Activated CD8-positive, alpha-beta memory T cell treated with anti-CD3 and anti-CD28 coated beads, Interleukin-2, amount 50 U/mL, for 4 hours (primary cell): ENCODE measurements at places on chromosomes 6 and 20.

DNA sequence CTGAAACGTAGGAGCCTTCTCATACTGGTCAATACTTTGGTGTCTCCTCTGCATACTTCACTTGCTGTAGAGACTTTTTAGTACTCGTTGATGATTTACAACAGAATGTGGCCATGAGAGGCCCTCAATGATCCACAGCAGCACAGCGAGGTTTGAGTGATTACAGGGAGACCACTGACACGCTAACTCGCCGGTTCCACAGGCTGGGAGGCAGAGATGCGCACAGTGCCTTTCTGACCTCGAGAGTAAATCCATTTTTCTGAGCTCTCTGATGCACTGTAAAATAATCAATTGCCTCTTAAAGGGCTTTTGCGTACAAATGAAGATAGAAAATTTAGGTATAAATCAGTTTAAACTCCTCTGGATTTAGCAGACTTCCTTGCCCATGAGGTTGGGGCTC lies 56.2 kb upstream of the TBC1D7 start:
- DNase-seq: no peak

- no peak for DNase-seq
Measured at GRCh38 chr6:33315793-33316602, 1.5 kb downstream of the ZBTB22 start.

DNA sequence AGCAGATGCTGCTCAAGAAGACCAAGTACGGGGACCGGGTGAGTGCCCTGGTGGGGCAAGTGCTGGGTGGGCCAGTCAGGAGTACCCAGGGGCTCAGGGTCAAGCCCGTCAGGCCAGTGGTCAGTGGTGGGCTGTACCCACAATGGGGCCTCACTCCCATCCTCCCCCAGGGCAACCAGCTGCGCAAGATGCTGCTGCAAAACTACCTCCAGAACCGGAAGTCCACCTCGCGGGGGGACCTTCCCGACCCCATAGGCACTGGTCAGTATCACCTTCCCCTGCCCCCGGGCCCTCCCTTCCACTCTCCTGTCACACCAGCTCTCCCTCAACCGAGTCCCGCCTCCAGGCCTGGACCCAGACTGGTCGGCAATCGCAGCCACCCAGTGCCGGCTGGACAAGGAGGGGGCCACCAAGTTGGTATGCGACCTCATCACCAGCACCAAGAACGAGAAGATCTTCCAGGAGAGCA lies 27.0 kb downstream of the UQCC2 start:
- no peak for DNase-seq

DNA sequence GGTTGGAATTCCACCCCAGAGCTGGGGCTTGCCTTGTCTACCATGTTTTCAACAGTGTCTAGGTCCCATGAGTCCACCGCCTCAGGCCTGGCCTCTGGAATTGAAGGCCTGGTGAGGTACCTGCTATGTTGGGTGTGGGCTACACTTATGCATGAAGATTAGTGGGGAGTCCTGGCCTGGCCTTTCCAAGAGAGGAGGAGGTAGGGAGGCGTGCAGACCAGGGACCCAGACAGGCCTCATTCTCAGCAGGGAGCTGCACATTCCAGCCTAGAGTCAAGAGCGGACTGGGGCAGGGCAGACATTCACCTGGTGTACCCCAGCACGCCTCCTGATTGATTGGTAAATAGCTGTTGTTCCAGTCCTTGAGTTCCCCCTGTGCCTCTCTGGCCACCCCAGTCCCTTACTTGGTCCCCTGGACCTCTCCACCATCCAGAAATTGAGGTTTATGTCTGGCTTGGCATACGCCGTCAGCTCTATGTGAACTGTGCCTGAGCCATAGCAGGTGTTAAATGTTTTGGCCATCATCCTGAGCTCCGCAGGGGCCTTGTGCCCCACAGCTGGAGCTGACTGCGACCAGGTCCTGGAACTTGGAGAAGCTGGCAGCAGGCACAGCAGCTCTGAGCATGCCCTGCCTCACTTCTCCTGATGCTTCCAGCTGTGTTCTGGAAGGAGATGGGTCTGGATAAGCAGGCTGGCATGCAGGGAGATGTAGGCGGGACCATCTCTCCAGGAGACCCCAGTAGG lies 8.2 kb upstream of the VEGFA start:
- DNase-seq: no peak

DNA sequence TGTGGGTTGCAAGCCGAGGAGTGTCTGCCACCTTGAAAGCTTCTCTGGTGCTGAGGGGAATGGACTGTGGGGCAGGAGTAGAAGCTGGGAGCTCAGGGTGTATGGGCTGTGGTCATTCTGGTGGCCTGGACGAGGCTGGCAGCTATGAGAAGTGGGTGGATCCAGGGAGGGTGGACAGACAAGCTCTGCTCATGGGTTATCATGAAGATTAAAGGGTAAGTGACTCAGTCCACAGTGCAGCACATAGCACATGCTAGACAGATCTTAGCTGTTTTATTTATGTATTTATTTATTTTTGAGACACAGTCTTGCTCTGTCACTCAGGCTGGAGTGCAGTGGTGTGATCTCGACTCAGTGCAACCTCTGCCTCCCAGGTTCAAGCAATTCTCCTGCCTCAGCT lies 13.8 kb downstream of the RSPO4 start:
- no peak for DNase-seq

DNA sequence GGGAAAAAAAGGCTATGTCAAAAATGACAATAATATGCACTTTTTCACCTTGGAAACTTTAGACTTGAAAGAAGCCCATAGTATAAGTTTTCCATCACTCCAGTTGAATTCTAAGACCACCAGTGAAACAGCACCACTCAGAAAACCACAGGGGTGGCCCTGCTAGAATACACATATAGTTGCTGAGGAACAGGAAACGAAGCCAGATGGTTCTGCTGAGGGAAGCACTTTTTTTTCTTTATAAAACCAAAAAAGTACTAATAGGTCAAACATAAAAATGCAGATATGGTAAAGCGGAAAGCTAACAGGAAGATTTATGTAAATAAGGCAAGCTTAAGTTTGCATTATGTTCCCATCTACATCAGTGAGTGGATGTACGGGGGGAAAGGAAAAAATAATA lies 303.9 kb downstream of the FOXC1 start:
- no peak for DNase-seq

GRCh38 chr20:60172346-60172984 lies 214.2 kb downstream of the CDH26 start:
- no peak for DNase-seq

GRCh38 chr6:73174646-73175045 lies 50.6 kb downstream of the KHDC1L start:
- no peak for DNase-seq
